ENCODE measurements at places on chromosomes 2 and 18.

DNA sequence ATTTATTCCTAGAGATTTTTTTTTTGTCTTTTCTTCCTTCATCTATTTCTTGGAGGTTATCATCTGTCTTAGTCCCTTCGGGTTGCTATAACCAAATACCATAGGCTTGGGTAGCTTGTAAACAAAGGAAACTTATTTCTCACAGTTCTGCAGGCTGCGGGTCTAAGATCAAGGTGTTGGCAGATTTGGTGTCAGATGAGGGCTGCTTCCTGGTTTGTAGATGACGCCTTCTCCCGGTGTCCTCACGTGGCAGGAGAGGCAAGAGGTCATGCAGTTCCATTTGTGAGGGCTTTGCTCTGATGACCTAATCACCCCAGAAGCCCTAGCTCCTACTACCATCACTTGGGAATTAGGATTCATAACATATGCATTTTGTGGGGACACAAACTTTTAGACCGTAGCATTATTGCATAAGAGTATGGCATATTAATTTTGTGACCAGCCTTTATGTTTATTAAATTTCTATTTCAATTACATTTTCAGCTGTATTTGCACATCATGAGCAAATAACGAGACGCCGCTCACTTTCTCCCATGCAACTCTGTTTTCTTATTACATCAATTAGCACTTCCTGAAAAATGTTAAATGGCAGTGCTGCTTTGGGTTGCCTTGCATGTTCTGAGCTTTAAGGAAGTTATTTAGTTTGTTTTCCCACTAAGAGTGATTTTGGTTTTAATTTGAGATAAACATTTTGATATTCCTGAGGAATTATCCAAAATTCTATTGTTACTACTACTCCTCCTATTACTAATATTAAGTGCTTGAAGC is 246.4 kb upstream of the HDAC4 start:
- no peak for DNase-seq

GRCh38 chr2:62870966-62871365 is 165.5 kb downstream of the EHBP1 start:
- DNase-seq: no peak

DNA sequence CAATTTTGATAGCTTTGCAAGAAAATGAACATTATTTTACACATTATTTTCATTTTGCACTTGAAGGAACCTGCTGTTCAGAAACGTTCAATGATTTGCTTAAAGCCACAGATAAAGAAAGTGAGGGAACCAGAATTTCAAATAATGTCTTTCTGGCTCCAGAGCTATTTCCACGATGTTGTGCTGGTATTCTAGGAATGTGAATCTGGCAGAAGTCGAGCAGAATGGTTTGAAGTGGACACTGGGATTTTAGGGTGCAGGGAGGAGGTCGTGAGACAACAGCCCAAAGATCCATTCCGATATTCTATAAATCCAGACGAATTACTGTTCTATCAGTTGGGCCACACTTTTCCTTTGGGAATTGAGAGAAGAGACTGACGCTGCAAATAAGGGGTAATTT is 2.2 kb downstream of the CCDC102B start:
- DNase-seq: no peak

- DNase-seq: no peak
These were observed 58.3 kb downstream of the EFEMP1 start for GRCh38 chr2:55865096-55865835.

GRCh38 chr2:73448856-73449255 is 63.2 kb downstream of the ALMS1 start:
- DNase-seq: no peak

DNA sequence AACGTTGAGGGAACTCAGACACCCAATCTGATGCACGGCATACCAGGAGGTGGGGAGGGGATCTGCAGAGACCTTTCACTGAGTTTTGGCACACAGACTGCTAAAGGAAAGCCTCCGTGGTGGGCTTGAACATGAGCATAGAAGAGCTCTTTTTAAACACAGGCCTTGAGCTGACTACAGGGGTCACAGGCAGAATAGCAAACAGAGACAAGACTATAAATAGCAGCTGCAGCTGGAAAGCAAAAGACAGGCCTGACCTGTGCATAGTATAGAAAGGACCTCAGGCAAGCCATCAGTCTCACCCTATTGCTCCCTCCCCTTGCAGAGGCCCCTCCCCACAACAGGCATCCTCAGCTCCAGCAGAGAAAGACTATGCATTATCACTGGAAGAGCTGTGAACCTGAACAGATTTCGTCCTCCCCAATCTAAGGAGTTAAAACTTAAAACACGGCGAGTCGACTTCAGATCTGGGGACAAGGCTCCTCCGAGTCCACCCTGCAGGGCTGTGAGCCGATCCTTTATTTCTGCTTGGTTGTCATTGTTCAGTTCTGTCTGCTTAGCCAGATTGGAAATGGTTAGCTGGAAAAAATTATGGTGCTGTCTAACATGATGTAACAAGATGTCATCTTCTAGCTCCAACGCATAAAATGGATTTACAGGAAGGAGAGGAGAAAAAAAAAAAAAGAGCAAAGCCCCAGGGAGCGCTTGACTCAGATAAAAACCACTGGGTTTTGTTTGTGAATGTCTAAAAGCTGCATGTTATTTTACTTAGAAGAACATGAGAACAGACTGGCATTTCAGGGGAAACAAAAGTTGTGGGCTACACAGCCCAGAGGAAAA is 25.2 kb upstream of the LCLAT1 start:
- DNase-seq: no peak

DNA sequence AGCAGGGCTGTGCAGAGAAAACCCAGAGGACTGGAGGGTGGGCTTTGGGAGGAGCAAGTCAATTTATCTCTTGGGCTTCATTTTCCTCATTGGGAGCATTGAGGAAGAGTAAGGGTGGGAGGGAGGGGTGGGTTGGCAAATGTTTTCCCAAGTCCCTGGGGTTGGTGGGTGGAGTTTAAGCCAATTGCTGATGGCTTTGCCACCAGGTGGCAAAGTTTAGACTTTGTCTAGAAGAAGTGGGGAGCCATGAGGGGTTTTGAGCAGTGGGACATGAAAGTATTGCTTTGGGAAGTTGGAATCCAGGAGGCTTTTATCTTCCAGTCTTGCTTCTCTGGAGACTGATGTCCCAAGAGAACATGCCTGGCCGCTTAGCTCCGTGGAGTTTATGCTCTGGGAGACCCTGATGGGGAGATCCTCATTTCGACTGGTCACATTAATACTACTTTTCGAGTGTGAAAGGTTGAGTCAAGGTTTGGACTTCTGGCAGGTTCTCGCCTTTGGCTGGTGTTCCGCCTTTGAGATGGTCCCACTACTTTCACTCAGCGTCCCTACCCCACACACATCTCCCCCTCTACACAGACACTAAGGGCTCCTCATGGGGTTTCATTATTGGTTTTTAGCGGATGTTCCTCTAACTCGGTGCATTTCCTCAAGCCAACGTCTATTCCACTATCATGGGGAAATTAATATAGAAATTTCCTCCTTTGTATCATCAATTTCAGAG is 126.7 kb downstream of the PRKCE start:
- DNase-seq: no peak
